A549 treated with ZK216348 at 1 μM for 4 hours (cell line): ENCODE measurements at places on chromosomes 4 and X. TPM values are rescaled to one million over a fixed set of nuclear protein-coding genes. Genes with fewer than 3 reads are reported as not detected.

MAGEB16 gene
- total RNA-seq, result not detected in 5 replicates

CLGN gene
- 3.4 to 8.1 TPM (median 5.3 TPM) in 5 replicates for total RNA-seq

NIPAL1 gene
- total RNA-seq, result 0.23 to 1.7 TPM (median 0.52 TPM) in 5 replicates

VCX3A gene
- not detected in 5 replicates for total RNA-seq

AREG gene
- total RNA-seq, result 46.2 to 55.5 TPM (median 48.7 TPM) in 5 replicates

PPP1R2C gene
- not detected in 5 replicates for total RNA-seq

NAP1L2 gene
- total RNA-seq, result 0.73 to 1.7 TPM (median 1.0 TPM) in 5 replicates

MID1 gene
- total RNA-seq, result 27.6 to 51.2 TPM (median 41.8 TPM) in 5 replicates

OTUD4 gene
- total RNA-seq, result 8.9 to 18.5 TPM (median 15.4 TPM) in 5 replicates

MGARP gene
- 0.58 to 1.1 TPM (median 0.68 TPM) in 5 replicates for total RNA-seq

SPANXA1 gene
- total RNA-seq, result 0.23 to 0.46 TPM in 2 of 5 replicates, not detected in the others

APELA gene
- not detected in 5 replicates for total RNA-seq

NSUN7 gene
- 0.13 to 0.65 TPM (median 0.57 TPM) in 5 replicates for total RNA-seq

ARHGEF38 gene
- not detected in 5 replicates for total RNA-seq

ARSD gene
- 12.0 to 16.4 TPM (median 13.3 TPM) in 5 replicates for total RNA-seq

SERTM2 gene
- not detected in 5 replicates for total RNA-seq

LGI2 gene
- total RNA-seq, result 0.06 to 0.38 TPM (median 0.22 TPM) in 5 replicates

ABRAXAS1 gene
- 3.4 to 7.8 TPM (median 6.5 TPM) in 5 replicates for total RNA-seq

STATH gene
- total RNA-seq, result not detected in 5 replicates

S100G gene
- not detected in 5 replicates for total RNA-seq

FANCB gene
- total RNA-seq, result 1.2 to 3.9 TPM (median 3.1 TPM) in 5 replicates

NAA11 gene
- not detected in 5 replicates for total RNA-seq

MFAP3L gene
- total RNA-seq, result 3.9 to 5.7 TPM (median 4.2 TPM) in 5 replicates

AWAT2 gene
- total RNA-seq, result not detected in 5 replicates

PFKFB1 gene
- total RNA-seq, result 0.11 to 0.20 TPM (median 0.19 TPM) in 3 of 5 replicates, not detected in the others

FOXO4 gene
- 1.1 to 2.3 TPM (median 1.5 TPM) in 5 replicates for total RNA-seq

ETDA gene
- total RNA-seq, result not detected in 5 replicates

GTPBP6 gene
- total RNA-seq, result 27.1 to 59.5 TPM (median 54.6 TPM) in 5 replicates
